ENCODE measurements at places on chromosomes 11 and 22.

DNA sequence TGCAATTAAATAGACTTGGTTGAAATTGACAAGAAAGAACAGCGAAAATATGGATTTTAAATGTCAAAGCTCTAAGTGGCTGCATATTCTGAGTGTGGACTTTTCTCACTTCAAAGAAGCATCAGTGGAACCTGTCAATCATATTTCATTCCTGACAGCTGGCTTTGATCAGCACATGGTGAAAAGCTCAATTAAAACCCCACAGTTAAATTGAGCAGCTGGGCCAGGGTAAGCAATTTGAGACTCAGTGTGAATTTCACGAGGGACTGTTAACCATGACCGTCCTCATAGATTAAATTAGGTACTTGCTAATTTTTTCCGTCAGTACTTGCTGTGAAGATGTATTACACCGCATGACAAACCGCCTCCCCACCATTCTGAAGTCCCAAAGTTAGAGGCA is 11.0 kb upstream of the OR10D3 start:
- DNase-seq = no peak

GRCh38 chr22:49431551-49431950 is 396.1 kb downstream of the BRD1 start:
- DNase-seq = no peak

DNA sequence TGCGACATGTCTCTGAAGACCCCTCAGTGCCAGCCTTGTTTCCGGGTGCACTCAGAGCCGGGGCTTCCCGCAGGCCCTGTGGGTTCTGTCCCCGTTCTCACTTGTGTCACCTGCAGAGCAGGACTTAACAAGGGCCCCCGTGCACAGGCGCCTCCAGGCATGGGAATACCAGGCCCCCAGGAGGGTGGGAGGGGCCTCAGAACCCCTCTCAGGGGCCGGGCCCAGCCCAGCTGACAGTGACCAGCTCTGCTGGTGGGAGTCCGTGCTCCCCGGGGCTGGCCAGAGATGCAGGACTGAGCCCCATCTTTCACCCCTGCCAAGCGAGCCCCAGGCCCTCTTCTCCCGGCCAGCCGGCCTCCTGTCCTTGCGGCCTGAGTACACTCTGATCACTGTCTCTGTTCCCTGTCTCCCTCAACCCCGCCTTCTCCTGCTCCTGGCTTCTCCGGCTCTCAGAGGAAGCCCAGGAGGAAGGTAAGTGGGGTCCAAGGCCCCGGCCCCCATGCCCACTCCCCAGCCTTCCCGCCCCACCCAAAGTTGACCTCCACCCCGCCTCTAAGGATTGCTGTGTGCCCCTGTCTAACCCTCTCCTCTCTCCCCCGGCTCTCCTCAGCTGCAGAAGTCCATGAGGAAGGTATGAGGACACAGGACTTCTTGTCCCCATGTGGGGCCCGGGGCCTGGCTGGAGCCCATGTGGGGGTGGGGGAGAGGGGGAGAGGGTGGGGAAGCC is 5.3 kb downstream of the TNNT3 start:
- DNase-seq = peak; percentile 30

GRCh38 chr22:23205339-23206049 is 25.2 kb downstream of the BCR start:
- no peak for DNase-seq

- no peak for DNase-seq
Measured at GRCh38 chr11:69125861-69126260, 29.9 kb upstream of the SMIM38 start.

GRCh38 chr11:124839972-124840621 is 25.1 kb upstream of the ROBO3 start:
- DNase-seq = no peak

DNA sequence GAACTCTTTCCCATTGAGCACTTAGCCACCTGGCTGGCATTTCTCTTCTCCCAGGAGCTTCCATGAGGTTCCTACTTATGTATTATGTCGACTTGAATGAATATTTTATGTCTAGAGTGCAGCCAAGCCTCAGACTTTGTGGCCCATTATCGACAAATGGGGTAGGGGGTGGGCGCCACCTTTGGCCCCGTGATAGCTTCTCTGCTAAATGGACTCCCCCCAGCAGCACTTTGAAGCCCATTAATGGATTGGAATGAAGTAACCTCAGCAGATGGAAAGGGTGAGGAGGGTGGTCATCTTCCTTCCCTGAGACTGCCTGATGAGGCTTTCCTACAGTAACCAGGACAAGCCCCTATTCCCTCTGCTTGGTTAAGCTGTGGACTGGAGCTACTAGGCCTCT is 5.9 kb downstream of the MARK2 start:
- DNase-seq = no peak

DNA sequence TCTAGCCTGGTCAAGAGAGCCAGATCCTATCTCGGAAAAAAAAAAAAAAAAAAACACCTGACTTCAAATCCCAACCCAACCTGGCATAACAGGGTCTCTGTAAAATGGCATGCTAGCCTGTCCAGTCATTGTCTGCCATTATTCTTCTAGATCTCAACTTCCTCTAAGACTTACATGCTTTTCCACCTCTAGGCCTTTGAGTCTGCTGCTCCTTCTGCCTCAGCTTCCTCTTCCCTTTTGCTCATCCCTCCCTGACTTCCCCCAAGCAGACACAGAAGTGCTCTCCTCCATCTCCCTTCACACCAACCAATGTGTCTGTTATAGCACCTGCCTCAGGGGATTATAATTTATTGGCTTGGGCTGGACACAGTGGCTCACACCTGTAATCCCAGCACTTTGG is 7.8 kb downstream of the STK33 start:
- DNase-seq = no peak

DNA sequence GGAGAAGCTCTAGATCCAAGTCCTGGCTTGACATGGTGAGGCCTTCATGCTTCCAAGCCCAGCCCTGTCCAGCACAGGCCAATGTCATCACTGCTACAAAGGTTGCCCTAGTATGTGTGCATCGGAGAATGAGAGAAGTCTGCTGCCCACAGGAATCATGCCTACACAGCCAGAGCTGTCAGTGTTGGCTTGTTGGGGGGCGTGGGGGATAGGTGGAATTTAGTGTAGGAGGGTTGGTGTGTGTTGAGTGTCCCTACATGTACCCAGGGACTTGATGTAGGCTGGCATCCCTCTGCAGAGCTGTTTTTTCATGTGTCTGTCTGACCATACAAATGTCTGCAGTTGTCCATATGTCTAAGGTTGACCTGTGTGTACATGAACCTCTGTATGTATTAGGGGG is 37.6 kb downstream of the SLC22A12 start:
- DNase-seq = no peak

- DNase-seq = no peak
Measured at GRCh38 chr11:109077291-109077920, 344.6 kb upstream of the C11orf87 start.

- DNase-seq = no peak
Measured at GRCh38 chr22:27952779-27953178, 33.7 kb upstream of the PITPNB start.

GRCh38 chr11:96390488-96390792 is 627 bp downstream of the JRKL start:
- no peak for DNase-seq

DNA sequence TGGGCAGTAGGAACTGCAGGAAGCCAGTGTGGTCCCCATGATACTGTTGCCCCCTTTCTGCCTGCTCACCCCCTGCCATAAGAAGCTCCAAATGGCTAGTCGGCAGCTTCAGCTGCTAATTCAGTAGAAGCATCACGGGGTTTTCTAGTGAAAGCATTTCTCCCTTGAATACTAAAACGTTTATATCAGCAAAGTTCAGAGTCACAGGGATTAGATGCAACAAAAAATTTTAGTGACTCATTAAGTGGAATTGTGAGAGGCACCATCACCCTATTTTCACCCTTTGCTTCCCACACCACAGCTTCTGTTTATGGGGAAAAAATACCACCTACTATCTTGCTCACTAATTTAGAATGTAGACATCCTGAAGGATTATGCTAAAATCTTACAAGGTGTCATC is 25.2 kb downstream of the RAB39A start:
- no peak for DNase-seq

DNA sequence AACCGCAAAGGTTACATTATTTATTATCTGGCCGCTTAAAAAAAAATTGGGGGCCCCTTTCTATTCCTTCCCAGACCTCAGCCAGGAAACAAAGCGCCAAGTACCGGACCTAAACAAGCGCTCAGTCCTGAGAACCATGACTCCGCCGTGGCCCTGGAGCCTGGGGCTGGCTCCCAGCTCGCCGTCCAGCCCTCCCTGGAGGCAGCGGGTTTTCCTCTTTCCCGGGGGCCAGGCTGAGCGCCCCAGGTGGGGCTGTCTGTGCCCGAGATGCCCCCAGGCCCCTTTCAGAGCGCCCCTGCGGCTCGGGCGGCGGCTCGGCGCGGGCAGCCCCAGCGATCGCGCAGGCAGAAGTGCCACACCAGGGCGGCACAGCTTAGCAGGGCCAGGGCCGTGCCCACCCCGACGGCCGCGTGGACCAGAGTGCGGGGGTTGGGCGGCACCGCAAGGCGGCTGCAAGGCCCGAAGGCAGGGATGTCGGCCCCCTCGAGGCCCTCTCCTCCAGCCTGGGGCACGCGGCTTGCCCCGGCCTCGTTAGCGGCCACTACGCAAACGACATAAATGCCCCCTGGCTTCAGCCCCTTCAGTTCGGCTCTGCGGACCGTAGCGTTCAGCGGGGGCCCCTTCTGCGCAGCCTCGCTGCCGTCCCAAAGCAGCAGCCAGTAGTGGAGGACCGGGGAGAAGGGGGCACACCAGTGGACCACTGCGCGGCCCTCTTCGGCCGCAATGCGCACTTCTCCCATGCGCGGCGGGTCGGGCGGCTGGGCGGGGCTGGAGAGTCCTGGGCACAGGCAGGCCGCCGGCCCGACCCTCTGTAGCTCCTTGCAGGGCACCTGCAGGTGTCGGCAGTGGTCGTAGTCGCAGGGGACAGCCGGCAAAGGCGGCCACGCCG is 1.6 kb downstream of the LRRN4CL start:
- no peak for DNase-seq

DNA sequence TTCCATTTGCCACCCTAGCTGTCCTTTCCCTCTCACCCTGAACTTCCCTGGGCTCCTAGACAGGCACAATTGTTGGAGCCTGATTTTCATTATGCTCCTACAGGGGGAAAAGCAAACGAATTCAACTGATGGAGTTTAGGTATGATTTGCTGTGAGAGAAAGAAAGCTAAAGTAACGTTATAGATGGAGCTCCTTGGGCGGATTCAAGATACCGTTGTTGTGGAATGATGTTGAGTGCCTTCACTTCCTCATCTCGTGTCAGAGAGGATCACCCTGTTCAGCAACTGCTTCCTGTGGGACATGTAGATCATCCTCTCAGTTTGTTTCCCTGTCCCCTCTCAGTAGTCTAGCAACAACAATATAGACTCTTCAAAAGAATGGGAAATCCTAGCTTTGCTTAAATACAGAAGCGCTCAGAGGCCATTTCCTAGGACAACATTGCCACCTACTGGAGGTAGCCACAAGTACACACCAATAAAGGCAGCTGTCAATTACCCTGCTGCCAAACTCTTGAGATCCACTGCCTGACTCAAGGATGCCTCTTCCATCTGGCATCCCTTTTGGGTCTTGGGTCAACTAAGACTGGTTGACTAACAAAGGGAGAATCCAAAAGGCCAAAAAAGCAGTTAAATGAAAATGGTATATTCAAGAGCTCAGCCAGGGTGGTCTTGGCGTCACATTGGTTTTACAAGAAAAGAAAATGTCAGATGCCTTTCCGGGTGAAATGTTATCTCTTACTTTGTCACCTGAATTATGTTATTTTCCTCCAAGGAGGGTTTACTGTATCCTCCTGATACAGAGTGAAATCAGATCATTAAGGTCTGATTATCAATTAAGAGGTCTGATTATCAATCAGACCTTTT is 13.5 kb upstream of the DTX4 start:
- no peak for DNase-seq

DNA sequence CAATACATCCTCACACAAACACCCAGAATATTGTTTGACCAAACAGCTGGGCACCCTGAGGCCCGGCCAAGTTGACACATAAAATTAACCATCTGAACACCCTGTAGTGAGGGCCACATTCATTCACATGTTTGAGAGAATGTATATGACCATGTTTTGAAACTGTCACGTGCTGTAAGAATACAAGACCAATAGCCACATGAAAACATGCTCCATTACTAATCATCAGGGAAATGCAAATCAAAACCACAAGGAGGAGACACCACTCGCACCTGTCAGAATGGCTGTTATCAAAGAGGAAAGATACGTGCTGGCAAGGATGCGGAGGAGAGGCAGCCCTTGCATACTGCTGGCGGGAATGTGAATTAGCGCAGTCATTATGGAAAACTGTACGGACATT is 38.3 kb upstream of the IGSF9B start:
- DNase-seq = no peak

DNA sequence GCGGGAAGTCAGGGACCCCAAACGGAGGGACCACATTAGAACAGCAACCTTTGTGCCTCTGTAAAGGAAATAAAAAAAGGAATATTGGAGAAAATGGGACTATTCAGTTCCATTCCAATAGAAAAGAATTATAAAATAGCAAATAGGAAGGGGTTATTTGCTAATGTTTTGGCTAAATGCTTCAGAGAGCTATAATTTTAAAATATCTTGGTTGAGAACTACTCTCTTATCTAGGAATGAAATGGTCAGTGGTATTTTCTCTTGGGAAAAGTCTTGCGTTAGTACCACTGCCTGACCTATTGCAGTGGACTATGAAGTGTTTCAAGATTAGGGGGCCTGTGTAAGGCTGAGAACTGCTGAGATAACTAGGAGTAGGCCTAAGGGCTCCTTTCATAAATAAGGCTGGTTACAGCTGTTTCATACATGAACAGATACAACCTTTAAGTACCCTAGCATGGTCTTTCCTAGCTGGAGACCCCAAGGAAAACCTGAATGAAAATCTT is 6.9 kb upstream of the WEE1 start:
- no peak for DNase-seq

GRCh38 chr11:79487412-79487811 is 46.6 kb upstream of the TENM4 start:
- DNase-seq = no peak

DNA sequence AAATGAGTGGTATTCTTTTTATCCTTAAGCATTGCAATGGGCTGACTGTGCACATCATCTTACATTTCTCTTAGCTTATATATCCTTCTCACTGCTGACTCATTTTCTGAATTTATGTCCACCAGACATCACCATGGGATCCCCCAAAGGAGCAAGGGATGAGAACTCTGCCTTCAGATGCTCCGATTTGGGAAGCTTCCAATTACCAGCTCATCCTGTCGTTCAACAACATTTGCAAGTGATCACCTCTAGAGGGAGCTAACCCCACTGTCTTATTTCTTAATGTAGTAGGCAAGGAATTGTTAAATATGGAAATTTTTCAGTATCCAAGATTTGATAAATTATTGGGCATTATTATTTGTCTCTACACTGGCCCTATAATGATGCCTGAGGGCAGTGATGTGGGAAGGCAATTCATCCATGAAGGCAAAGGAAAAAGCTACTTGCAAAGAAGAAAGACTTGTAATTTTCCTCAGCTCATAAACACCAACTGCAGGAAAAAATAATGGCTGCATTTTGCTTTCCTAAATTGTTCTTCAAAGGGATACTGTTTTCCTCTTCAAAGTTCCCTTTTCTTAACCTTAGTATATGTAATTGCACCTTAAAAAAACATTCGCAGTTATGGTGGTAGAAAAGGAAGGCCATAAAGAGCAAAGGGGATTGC is 102.4 kb upstream of the FSHB start:
- no peak for DNase-seq

GRCh38 chr11:128927683-128928336 is 14.9 kb downstream of the TP53AIP1 start:
- DNase-seq = no peak

Measured in pancreas (tissue), 10 donors.